ENCODE measurements at places on chromosomes 2 and 18.

DNA sequence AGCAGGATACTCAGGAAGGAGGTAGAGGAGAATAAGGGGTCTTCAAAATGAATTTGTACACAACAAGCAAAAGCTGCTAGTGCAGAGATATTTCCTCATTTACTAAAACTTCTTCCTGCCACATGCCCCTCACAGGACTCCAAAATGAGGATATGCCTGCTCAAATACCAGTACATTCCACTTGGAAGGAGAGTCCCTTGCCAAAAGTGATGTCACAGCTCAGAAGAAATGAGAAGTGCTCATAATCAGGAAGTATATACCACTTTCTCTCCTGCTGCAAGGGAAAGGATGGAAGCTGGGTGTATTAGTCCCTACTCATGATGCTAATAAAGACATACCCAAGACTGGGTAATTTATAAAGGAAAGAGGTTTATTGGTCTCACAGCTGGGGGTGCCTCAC lies 87.7 kb upstream of the FSHR start:
- DNase-seq: no peak

DNA sequence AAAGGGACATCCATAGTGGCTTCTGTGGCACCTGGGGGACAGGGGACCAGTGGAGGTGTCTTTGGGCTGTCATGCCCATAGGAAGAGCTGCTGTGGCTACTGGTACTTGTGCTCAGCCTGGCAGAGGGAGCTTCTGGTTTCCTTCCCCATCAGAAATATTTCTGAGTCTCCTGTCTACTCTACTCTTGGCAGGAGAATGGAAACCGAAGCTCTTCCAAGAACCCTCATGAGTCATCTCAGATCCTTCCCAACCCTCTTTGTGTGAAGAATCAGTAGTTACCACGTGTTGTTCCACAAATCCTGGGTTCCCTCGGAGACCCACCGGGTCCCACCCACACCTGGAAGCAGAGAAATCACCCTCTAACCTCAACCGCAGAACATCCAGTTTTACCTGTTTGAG lies 234.9 kb downstream of the FHOD3 start:
- DNase-seq: no peak

DNA sequence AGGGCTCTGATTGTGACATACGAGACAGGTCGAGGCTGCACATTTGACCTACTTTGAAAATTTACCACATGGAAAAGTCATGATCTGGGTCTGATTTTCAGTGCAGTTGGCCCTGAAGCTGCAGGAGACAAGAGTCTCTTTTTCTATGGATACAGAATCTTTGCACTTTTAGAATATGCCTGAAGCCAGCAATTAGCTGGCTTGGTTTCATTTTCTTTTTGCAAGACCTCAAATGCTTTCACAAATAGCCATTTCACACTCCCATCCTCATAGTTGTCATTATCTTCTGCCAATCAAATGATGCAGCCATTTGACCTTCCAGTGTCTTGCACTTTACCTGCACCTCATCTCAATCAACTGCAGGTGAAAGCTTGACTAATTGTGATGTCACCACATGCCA lies 59.0 kb downstream of the GPR39 start:
- DNase-seq: no peak

- no peak for DNase-seq
These were observed 104.6 kb downstream of the PLEKHM3 start for GRCh38 chr2:207920721-207921120.

DNA sequence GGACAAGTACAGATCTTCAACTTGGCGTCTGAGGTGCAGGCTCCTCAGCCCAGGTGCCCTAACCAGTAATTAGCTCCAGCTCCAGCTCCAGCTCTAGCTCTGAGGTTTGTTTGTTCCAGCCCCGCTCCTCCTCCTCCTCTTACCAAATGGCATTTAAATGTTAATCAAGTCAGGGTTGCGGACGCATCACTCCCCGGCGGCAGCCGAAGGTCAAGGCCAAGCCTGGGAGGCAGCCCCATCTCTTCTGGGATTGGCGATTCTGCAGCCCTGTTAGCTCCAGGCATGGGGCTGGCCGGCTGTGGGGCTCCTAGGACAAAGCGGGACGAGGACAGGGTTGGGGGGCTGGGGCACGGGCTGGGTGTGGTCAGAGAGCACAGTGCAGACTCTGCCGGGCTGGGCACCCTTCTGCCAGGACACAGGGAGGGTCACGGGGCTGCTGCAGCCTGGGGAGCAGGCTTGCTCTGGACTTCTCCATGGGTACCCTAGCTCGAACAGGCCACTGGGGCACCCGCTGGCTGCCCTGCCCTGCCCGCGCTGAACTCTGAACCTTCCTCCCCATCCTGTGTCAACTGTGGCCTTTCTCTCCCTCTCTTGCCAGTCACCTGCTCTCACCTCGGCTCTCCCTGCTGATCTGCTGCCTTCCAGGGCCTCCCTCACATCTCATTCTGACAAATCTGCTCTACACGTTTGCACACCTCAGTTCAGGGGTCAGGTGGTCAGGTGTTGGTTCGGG lies 203.3 kb downstream of the CELF4 start:
- DNase-seq: no peak

GRCh38 chr2:159225025-159226016 lies 61.2 kb downstream of the WDSUB1 start:
- no peak for DNase-seq

DNA sequence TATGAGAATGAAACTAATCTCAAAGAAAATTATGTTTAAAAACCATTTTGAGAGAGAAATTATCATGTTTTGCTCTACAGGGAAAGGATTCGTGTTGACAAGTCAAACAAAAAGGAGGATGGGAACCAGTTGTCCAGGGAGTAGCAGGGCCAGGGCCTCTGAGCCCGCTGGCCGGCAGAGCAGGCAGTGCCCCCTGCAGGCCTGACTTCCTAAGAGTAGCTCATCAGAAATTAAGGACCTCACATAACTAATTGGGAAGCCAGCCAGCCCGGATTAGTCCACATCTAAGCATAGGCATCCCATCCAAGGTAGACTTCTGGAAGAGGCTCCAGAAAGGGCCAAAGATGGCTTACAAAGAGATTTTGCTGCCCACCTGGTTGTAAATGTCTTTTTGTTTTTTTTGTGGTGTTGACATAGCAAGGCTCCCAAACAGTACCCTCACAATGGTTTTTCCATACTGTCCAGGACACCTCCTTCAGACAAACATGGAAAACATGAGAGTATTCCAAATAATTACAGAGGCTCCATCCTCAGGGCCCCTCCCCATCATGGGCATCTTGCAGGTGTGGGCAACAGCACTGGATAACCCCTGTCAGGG lies 241.2 kb upstream of the TANK start:
- peak; percentile 14 for DNase-seq

GRCh38 chr2:236176417-236176816 lies 8.2 kb upstream of the GBX2 start:
- DNase-seq: no peak

GRCh38 chr18:63181706-63182309 lies 137.8 kb downstream of the BCL2 start:
- no peak for DNase-seq

DNA sequence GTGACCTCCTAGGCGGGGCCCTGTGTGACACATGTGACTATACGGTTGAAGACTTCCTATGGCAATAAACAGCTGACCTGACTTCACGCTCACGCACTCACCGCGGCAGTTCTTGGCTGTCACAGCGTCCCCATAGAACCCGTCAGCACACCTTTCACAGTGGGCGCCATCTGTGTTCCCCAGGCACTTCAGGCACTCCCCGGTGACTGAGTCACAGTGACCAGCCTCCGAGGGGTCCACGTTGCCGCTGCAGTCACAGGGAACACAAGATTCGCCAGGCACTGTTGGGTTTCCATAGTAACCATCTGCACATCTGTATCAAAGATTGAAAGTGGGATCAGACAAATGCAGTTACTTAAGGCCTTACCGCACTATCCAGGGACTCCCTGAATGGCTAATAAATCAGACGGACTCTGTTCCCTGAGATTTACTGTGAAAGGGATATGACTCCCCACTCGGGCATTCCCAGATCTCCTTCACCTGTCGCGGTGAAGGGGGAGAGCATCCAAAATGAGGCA lies 94.5 kb downstream of the LAMA1 start:
- no peak for DNase-seq

GRCh38 chr2:28185891-28186290 lies 206.8 kb upstream of the FOSL2 start:
- DNase-seq: no peak

DNA sequence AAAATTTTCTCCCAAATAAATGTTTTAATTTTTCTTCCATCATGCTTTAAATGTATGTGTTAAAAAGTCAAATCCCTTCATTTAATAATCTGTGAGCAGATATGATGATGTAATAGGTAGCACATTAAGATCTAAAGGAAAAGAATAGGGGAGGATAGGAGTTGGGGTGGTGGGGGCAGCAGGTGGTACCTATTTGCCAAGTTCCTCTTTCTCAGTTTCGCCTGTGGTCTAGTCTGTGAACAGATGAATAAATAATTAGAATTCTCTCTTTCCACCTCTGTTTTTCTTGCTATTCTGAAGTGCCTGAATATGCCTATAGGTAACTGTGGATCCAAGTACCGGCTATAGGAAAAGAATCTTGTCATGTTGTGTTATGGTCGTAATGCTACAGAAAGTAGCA lies 152.5 kb downstream of the NRXN1 start:
- no peak for DNase-seq

DNA sequence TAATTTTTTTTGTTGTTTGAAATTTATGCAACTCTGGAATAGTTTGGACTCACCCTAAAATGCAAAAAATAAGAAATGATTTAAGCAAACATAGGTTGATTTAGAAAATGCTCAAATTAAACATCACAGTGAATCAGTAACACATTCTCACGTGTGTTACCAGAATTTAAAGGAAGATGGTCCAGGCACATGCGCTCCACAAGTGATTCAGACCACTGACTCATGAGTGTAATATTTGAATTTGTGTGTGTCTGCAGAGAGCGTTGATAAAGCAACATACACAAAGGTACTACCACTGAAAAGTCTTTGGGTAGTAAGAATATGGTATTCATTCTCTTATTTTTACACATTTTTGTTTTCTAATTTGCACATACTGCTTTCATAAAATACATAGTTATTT lies 7.9 kb downstream of the SS18 start:
- DNase-seq: peak; percentile 60

- DNase-seq: no peak
These were observed 192.3 kb downstream of the MCFD2 start for GRCh38 chr2:46723346-46723745.

GRCh38 chr18:23365602-23366001 lies 87.5 kb upstream of the RIOK3 start:
- no peak for DNase-seq

DNA sequence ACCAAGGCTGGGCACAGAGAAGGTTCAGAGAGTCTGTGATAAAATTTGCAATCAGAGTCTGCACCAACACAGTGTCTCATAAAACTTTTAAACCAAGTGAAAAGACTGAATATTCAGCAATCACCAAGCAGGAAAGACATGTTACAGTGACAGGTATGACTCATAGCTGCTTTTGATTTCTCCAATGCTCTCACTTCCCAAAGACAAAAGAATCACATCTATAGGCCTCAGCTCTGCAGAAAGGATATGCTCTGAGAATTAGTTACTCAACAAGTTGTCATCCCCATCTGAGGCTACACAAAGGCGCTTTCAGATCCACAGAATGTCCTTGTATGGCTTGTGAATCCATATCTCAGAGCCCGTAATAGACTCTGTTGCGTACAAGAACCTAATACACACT lies 92.5 kb downstream of the KCNF1 start:
- peak; percentile 47 for DNase-seq

- no peak for DNase-seq
These were observed 210.4 kb downstream of the SH3BP4 start for GRCh38 chr2:235162082-235162836.

GRCh38 chr2:118814368-118814767 lies 33.1 kb downstream of the EN1 start:
- DNase-seq: no peak

- no peak for DNase-seq
These were observed 458.5 kb downstream of the MTX2 start for GRCh38 chr2:176727696-176728095.

DNA sequence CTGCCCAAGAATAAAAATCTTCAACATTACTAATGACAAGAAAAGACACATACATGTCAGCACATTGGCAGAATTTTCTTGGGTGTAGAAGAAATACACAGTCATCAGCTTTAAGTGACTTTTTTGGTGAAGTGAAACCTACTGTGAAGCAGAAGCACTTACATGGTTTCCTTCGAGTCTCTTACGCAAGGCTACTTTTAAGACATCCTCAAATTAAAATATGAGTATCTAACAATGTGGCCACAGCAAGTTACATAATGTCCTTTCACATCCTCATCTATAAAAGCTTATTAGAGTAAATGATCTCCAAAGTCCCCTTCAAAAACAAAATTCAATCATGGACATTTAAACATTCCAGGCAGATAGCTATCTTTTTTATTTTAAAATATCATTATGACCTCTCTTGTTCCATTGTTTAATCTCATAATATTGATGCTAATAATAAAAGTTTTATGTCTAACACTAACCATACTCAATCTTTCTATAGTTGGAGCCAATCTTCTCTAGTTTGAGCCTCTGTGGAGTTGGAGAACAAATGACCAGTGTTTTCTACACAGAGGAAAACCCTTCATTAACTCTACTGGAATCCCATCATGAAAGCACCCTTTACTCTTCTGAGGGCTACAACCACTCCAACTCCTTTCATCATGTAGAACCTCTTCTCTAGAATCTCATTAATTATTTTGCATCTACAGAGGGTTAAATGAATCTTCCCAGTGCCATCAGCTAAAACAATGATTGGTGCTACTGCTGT lies 182.2 kb upstream of the ZFP36L2 start:
- DNase-seq: no peak

- no peak for DNase-seq
These were observed 51.7 kb downstream of the MCFD2 start for GRCh38 chr2:46863882-46864281.

DNA sequence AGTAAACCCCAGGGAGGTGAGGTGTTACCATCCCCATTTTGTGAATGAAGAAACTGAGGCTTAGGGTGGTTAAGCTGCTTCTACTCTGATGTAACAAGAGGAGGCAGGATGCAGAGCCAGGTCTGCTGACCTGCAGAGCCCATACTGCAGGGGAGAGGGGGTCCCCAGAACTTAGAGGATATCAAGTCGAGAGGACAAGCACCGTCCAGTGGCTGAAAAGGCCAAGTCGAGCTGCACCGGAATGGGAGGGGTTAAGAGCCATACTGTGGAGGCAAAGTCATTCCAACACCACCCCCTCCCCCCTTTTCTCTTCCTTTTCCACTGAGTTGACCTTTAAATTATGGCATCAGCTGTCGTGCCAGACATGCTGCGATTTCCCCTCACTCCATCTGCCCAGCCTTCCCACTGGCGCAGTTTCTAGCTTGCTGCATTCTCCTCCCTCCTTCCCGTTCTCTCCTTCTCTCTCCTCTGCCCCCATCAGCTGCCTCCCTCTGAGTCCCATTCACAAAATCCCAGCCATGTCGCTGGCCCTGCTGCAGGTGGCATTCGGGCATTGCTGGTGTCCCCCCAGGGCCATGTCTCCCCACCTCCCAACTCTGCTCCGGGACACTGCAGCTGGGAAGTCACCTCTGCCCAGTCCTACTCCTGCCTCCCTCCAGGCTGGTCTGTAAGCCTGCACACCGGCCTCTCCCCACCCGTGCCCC lies 346.9 kb downstream of the DYSF start:
- DNase-seq: no peak
